ENCODE measurements at places on chromosomes 7 and 10. TPM values are rescaled to one million over a fixed set of nuclear protein-coding genes. Genes with fewer than 3 reads are reported as not detected.

DNA sequence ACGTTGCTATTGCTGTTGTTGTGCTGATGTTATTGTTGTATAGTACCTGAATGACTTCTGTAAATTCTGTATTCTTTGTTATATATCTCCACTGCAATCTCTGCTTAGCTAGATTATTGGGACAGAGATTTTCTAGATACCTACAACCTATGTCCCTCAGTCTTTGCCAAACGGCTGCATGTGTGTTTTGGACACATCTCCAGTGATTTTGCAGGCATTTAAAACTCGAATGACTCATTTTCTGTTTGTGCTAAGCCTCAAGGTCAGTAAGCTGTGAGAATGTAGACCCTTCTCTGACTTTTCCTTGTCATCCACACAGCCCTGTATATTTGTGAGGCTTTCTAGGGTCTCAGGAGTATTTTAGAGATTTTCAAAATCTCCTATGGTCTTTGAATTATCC is 410.7 kb downstream of the POM121L12 start:
- DNase-seq = no peak

DNA sequence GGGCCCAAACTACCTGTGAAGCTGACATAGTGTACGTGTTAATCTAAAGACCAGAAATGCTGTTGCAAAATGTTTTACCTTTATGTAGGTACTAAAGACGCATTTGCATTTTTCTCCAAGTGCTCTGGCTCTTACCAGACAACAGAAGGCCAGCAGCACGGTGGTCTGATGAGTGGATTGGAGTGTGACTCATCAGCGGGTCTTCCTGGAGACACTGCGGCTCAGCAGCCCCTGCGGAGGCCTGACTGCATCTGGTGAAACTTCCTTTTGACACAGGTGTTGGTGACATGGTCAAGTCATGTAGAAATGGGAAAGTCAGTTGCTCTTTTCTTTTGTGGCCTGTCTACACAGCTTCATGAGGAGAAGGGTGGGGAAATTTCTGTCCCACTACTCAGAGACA is 723.6 kb downstream of the INHBA start:
- DNase-seq = no peak

- DNase-seq = no peak
Measured at GRCh38 chr7:157905651-157906461, 569.1 kb downstream of the DNAJB6 start.

FAM180A gene
- 0.56 TPM for polyA plus RNA-seq

DNA sequence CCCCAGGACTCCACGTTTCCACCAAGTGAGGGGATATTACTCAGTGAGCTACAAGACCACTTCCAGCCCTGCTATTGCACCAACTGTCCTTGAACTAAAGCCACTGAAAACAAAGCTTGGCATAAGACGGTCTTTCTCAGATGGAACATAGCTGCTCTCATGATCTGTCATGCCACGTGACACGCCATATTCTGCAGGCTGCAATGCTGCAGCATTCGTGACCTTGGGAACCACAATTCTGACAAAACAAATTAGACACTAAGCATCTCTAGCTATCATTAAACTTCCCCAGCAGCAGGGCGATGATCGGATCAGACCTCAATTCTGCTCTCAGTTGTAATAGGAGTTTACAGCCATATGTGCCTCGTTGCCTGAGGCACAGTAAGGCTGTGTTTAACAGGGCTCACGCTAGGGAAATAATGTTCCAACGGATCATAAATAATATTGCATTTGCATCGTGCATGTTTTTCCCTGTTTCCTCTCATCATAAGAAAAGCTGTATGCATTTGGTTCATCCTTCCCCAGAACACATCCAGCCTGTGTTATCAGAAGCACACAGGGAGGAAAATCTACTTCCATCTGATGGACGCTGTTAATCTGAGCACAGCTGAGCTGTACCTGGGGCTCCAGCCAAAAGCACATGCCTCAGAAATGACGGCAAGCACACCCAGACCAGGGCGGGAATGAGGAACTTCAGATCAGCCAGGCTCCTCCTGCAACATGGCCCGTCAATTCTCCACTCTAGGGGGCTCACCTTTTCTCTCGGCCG is 38.6 kb upstream of the CNPY1 start:
- no peak for DNase-seq

DNA sequence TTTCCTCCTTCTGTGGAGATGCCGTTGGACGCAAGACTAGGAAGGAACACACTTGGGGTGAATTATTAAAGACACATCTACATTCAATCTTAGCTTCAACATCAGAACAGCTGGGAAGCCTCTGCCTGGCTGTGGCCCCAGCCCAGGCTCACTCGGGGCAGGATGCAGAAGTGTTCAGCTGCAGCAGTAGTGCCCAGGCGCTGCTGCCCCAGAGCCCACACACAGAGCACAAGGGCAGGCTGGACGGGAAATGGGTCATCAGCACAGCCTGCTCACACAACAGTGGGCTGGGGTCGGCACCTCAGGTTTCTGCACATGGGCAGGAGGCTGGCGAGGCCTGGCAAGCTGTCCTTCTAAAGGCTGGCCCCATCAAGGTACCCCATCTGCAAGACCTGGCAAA is 42.5 kb downstream of the NOD1 start:
- DNase-seq = no peak

DNA sequence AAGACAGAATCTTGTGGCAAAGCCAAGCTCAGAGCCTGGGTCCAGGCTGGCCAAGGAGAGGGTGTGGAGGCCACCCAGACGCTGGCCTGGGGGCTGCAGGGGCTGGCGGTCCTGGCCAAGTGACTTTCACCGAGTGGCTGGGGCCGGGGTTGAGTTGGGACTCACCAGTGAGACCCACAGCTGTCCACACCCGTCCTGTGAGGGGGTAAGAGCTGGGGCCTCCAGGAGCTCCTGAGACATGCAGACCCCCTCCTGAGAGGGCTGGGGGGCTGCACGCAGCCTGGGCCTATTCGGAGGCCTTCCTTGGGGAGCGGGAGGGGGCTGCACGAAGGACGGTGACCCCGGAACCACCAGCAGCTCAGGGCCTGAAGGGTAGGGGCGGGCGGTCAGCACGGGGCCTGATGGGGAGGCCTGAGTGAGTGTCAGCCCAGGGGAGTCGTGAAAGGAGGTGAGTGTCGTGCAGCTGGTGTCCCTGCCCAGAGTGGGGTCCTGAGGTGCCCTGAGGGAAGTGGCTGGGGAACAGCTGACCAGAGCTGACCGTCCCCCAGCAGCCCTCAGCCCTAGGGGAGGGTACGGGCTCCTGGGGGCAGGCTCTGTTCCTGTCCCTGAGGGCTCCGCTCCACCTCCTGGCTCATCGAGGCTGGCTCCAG is 100.9 kb downstream of the FOXL3 start:
- no peak for DNase-seq

RBP4 gene
- polyA plus RNA-seq = 3.8 TPM

KAZALD1 gene
- polyA plus RNA-seq = 43.8 TPM

GRCh38 chr10:122665329-122665860 is 34.3 kb downstream of the C10orf120 start:
- DNase-seq = no peak

ANKRD61 gene
- 1.0 TPM for polyA plus RNA-seq

- no peak for DNase-seq
Measured at GRCh38 chr7:30143748-30144251, 9.0 kb downstream of the MTURN start.

SFRP4 gene
- polyA plus RNA-seq = 79.4 TPM

DNA sequence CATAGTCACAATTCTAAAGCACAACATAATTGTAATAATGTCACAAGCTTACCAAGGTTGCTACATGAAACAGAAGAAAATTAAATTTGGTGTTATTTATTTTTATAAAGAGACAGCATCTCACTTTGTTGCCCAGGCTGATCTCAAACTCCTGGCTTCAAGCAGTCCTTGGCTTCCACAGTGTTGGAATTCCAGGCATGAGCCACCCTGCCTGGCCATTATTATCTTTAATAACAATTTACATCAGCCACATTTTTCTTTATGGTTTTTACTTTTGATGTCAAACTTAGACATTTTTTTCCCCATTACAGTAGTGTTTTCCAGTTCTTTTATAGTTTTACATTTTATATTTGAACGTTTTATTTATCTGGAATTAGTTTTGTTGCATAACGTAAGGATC is 46.7 kb downstream of the BMPR1A start:
- no peak for DNase-seq

DNA sequence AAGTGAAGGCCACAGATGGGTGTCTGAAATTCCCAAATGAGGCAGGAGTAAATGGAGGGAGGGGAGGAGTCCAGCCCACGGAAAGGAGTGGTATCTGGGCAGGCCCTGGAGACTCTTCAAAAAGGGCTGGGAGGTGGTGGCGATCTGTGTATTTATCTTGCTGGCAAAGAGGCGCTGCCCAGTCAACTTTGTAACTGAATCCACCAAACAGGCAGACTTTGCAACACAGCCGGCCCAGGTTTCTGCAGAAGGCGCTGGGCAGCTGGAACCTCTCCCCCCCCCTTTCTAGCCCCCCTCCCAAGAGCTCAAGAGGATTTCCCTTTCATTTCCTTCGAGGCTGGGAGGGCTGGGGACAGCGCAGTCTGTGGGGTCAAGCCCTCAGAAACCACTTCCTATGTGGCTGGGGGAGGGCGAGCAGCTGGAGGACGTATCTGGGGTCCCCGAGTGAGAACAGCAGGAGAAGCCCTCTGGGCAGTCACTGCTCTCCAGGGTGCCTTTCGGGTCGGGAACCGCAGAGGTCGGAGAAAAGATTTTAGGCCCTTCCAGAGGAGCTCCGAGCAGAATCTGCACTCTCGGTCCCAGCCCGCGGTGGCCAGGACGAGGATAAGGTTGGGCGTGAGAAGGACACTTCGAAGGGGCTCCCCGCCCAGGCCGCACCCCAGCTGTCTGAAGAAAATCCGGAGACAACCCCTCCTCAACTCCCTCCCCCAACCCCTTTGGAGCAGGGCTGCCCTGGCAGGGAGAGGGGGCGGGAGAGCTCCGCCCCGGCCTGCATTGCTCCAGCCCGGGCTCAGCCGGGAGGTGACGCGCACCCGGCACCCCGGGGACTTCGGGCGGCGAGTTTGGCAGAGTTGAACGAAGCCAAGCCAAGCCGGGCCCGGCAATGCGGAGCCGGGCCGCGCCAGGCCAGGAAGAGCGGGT is 965 bp downstream of the ZCCHC24 start:
- DNase-seq = peak; percentile 72

GRCh38 chr10:19966751-19967150 is 150.5 kb downstream of the PLXDC2 start:
- DNase-seq = no peak

GRCh38 chr7:155872678-155873369 is 60.6 kb upstream of the SHH start:
- no peak for DNase-seq

DNA sequence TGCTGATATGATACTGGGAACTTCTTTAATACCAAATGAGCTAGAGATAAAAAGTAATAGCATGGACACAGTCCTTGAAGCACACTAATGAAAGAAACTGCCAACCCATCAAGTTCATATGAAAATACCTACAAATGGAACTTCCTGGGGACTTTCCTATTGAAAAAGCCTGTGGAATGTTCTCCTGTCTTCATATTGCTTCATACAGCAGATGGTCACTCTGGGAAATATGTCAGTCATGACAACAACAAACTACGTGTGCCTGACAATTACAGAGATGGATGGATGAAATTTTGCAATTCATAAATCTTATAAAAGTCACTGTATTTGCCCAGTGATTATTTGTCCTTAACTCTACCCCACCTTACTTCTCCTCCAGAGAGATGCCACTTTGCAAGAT is 106.6 kb upstream of the COL1A2 start:
- DNase-seq = no peak

CPN1 gene
- 0.21 TPM for polyA plus RNA-seq

- DNase-seq = no peak
Measured at GRCh38 chr7:132255898-132256297, 320.4 kb downstream of the PLXNA4 start.

GRCh38 chr10:79250259-79250658 is 97.0 kb upstream of the PPIF start:
- DNase-seq = no peak

HBP1 gene
- 60.6 TPM for polyA plus RNA-seq

- no peak for DNase-seq
Measured at GRCh38 chr10:24651923-24652322, 71.8 kb downstream of the ARHGAP21 start.

CYP3A7 gene
- polyA plus RNA-seq = 0.59 TPM

GRCh38 chr7:152395112-152395511 is 40.7 kb downstream of the KMT2C start:
- DNase-seq = no peak

- DNase-seq = peak; percentile 45
Measured at GRCh38 chr10:93826355-93826754, 67.4 kb upstream of the SLC35G1 start.

- DNase-seq = no peak
Measured at GRCh38 chr7:31002256-31002655, 38.5 kb downstream of the GHRHR start.

DNA sequence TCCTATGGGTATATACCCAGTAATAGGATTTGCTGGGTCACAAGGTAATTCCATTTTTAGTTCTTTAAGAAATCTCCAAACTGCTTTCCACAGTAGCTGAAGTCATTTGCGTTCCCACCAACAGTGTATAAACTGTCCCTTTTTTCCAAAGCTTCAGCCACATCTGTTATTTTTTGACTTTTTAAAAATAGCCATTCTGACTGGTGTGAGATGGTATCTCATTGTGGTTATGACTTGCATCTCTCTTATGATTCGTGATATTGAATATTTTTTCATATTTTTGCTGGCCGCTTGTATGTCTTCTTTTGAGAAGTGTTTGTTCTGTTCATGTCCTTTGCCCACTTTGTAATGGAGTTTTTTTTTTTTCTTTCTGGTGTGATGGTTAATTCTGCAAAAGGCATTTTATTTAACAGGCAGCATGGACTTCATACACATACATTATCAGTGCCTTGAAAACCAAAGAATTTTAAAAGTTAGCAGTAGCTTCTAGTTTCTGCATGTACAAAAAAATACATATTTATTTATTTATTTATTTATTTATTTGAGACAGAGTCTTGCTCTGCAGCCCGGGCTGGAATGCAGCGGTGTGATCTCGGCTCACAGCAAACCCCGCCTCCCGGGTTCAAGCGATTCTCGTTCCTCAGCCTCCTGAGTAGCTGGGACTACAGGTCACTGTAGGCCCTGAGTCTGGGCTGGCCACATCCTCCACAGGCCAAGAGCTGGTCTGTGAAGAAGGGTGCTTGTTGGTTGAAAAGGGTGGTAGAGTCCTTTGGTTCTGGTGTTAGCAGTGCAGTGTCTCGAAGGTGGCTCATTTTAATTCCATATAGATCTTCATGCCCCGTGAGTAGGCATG is 32.3 kb downstream of the AGR3 start:
- no peak for DNase-seq

MKX gene
- polyA plus RNA-seq = 9.7 TPM

GRCh38 chr7:138245682-138246081 is 169.4 kb downstream of the AKR1D1 start:
- DNase-seq = no peak

DNA sequence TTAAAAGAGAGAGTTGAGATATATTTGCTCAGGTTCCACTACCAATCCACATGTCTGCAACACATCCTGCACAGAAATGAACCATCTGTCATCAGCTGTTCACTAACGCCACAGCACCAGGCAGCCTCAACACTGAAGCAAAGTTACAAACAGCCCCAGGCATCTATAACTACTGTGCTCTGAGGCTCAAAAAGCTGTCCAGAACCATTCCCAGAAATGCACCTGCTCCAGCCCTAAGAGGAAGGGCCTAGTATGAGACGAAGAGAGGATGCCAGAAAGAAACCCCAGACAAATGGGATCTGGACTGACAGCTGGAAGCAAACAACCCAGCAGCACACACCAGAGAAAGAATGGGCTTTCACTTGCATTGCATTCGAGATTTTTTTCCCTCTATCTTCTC is 159.3 kb downstream of the ELMO1 start:
- DNase-seq = peak; percentile 65

SPDYE18 gene
- polyA plus RNA-seq = 0.52 TPM
